ENCODE measurements at places on chromosomes 3 and 15.

- DNase-seq, result no peak
Observed at GRCh38 chr15:41150279-41150678, 34.2 kb upstream of the INO80 start.

GRCh38 chr3:29764041-29764440 lies 483.2 kb downstream of the RBMS3 start:
- DNase-seq, result no peak

DNA sequence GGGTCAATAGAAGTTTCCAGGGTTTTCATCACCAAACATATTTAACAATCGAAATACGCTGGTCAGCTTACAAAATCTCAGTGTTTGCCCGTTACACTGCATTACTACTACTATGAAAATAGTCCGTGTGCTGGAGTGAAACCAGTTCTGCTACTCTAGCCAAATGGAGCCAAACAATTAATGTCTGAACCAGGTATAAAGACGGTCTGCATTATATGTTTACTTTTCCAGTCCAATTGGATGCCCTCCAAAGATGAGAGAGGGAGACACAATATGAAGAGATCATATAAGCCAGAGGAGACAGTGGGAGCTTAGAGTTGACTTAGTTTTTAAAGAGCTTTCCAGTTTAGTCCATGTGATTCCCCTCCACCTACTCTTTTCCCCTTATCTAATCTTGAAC lies 6.3 kb upstream of the DUT start:
- DNase-seq, result no peak

GRCh38 chr3:154217671-154218070 lies 96.5 kb downstream of the ARHGEF26 start:
- no peak for DNase-seq

GRCh38 chr3:161393803-161394202 lies 22.5 kb upstream of the SPTSSB start:
- no peak for DNase-seq

GRCh38 chr15:86089422-86089821 lies 9.8 kb downstream of the AGBL1 start:
- no peak for DNase-seq

DNA sequence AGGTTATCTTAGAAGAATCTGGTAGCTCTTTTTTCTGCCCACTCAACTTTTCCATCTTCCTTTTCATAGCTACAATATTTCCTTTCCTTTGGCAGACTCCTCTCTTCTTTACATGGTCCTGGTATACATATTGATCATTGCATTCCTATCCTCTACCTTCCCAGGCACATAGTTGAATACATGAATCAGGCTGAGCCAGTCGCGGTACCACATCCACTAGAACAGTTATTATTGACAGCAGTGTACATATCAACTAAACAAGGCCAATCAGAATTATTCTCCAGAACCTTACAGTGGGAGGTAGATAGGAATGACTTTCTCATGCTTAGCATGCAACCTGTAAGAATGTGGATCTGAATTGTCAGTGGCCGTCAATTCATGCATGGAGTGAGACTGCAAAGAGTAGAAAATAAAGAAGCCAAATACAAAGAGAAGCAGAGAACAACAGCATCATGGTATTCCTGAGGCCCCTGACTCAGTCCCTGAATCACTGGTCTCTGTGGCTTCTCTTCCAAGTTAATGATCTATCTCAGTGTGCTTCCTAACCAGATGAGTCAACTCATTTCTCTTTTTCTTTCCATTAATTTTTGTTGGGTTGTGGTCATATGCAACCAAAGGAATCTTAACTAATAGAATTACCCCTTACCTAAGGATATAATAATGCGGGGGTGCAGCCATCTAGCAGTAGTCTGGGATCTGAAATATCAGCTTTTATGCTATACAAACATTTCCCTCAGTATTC lies 60.9 kb upstream of the DCBLD2 start:
- no peak for DNase-seq

DNA sequence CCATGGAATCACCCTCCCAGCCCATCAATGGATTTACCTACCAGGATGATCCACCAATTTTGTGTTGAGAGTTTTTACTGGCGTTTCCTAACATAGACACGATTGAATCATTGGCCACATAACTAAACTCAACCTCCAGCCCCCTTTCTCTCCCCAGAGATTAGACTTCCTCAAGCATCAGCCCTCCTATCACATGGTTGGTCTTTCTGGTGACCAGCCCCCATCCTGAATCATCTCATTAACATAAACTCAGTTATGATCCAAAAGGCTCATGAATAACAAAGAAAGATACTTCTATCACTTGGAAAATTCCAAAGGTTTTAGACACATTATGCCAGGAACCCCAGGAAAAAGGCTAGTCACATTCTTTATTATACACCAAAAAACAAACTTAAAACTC lies 21.2 kb downstream of the PRKAR2A start:
- no peak for DNase-seq

DNA sequence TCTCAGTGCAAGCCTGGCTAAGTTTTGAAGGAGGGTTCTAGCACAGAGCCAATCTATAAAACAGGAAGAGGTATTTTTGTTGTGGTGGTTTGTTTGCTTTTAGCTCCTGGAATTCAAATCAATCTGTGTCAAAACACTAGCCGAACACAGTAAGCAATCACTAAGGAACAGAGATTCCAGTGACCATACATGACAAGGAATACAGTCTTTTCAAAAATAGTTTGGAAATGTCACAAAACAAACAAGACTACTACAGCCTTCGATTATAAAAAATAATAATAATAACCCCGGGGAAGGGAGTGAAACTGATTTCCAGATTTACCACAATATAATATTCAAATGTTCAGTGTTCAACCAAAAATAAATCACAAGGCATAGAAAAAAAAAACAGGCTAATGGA lies 166.5 kb downstream of the OCA2 start:
- DNase-seq, result no peak
